A673 (cell line): ENCODE measurements at places on chromosomes 2 and 18. TPM values are rescaled to one million over a fixed set of nuclear protein-coding genes. Genes with fewer than 3 reads are reported as not detected.

DNA sequence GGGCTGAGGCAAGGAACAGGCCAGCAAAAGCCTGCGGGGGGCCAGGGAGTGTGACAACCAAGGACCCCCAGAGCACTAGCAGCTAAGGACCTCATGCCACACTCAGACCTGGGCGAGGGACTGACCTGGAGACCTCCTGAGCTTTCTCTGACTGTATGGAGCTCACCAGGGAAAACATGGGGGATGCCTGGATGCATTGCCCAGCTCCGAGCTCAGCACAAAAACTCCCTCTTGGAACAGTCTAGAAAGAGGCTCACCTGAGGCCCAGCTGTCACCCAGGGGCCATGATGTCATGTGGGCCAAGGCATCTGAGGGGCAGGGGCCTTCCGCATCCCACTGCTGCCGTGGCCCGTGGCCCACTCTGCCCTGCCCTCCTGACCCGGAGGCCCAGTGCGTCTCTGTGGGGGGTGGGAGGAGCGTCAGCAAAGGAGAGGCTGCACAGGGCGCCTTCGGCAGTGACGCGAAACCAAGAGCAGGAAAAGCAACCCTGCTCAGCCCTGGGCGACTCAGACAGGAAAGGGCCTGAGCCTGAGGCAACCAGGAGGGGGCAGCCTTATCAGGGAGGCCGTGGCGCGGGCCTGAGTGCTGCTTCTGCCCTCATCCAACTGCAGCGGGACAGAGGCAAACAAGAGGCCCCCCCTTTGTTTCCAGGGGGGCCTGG is 57.3 kb upstream of the ALPP start:
- H3K4me1 ChIP-seq, result peaks cover 8% of the 10 kb centered on the region
- H3K4me3 ChIP-seq, result no peak overlapping the region
- H3K27ac ChIP-seq, result no peak overlapping the region
- no peaks in the 10 kb centered on the region for H3K36me3 ChIP-seq
- no peaks in the 10 kb centered on the region for H3K27me3 ChIP-seq

GRCh38 chr2:26299471-26300101 is 46.4 kb upstream of the SELENOI start:
- peak overlapping the region; percentile 37 for H3K4me3 ChIP-seq
- peak; percentile 62 for DNase-seq
- H3K27me3 ChIP-seq, result no peaks in the 10 kb centered on the region
- peaks cover 9% of the 10 kb centered on the region for H3K4me1 ChIP-seq
- H3K36me3 ChIP-seq, result no peaks in the 10 kb centered on the region

- H3K27me3 ChIP-seq, result no peaks in the 10 kb centered on the region
- no peak overlapping the region for H3K4me3 ChIP-seq
- no peaks in the 10 kb centered on the region for H3K36me3 ChIP-seq
- H3K4me1 ChIP-seq, result no peaks in the 10 kb centered on the region
- no peak overlapping the region for H3K27ac ChIP-seq
- DNase-seq, result no peak
Measured at GRCh38 chr18:14974576-14974975, 226.6 kb downstream of the ANKRD30B start.

DNA sequence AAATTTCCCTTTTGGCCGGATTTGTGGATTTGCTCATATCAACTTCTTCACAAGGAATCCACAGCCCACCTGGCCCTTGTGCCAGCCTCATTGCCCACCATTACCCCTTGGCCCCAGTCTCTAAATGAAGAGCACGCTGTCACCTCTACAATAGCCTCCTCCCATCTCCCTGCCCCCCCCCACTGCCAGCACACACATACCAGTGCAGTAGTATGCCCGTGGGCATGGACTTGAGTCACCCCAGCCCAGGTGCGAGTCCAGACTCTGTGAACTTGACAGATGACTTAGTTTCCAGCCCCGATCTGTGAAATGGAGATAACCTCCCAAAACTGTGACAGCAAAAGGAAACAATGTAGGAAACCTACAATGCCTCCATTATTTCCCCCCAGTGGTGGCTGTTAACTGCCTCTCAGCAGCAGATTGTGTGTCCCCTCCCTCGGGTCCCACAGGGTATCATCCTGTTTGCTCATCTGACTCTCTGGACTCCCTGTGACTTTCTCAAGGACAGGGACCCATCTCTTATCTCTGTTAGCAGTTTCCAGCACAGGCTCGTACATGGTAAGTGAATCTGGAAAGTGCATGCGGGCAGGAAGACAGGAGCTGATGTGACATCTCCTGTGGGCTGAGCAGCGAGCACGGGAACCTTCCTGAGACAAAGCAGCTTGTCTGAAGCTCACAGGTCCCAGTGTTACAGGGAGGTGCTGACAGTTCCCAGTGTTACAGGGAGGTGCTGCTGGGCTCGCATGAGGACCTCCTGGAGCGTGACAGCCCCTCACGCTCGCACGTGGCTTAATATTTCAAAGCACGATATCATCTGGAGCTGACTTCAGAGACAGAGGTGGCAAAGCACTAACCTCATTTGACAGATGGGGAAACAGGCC is 4.2 kb upstream of the TMEM185B start:
- peaks cover 3% of the 10 kb centered on the region for H3K4me1 ChIP-seq
- no peak for DNase-seq
- H3K27me3 ChIP-seq, result no peaks in the 10 kb centered on the region
- no peak overlapping the region for H3K27ac ChIP-seq
- H3K36me3 ChIP-seq, result no peaks in the 10 kb centered on the region

The CYTIP gene
- not detected in 2 replicates for total RNA-seq

DNA sequence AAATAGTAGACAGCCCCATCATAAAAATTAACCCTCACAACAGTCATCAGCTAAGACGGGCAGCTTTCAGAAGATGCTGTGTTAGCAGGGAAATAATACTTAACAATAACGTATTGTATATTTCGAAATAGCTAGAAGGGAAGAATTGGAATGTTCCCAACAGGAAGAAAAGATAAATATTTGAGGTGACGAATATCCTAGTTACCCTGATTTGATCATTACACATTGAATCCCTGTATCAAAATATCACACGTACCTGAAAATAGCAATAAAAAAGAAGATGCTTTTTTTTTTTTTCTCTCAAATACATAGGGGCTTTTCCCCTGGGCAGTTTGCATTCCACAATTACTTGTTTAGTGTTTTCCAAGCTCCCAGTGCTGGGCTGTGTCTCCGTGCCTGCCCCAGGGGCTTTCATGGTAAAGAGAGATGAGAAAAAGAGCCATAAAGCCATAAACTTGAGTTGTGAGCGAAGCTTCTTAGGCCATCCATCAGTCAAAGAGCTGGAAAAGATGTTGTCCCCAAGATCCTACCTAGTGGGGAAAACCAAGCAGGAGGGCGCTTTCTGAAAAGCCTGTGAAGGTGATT is 183.0 kb upstream of the REV1 start:
- H3K4me3 ChIP-seq, result no peak overlapping the region
- H3K27ac ChIP-seq, result no peak overlapping the region
- no peak for DNase-seq
- H3K36me3 ChIP-seq, result no peaks in the 10 kb centered on the region

GRCh38 chr2:177124371-177124770 is 88.2 kb upstream of the HNRNPA3 start:
- no peak for DNase-seq
- H3K27me3 ChIP-seq, result no peaks in the 10 kb centered on the region
- no peak overlapping the region for H3K27ac ChIP-seq
- no peaks in the 10 kb centered on the region for H3K4me1 ChIP-seq

The PCARE gene
- not detected in 2 replicates for total RNA-seq

GRCh38 chr2:222959358-222959757 is 92.6 kb upstream of the KCNE4 start:
- H3K27me3 ChIP-seq, result no peaks in the 10 kb centered on the region
- DNase-seq, result peak; percentile 35
- H3K4me1 ChIP-seq, result no peaks in the 10 kb centered on the region
- H3K36me3 ChIP-seq, result no peaks in the 10 kb centered on the region
- H3K4me3 ChIP-seq, result no peak overlapping the region

DNA sequence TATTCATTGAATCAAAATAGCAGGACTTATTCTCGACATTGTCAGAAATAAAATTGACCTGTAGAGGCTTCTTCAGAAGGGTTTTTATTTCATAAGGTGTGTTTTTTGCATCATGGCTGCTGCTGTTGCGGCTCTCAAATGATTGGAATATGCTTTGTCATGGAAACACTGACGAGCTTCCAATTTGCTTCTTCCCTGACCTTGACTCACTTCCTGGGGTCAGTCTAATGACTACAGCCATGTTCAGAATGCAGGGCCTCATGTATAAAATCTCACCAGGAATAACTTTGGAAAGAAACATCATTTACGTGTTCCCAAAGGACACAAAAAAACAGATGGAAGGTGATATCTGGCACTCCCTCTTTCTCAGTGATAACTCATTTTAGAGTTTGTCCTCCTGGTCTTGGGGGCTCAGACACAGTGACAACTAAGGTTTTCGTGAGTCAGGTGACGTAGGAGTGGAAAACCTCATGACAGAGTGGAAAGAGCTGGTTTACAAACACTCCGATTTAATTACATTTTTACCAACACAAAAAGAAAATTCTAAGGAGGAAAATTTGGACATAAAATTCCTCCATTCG is 467.0 kb upstream of the RAB12 start:
- DNase-seq, result no peak
- no peak overlapping the region for H3K27ac ChIP-seq
- H3K36me3 ChIP-seq, result no peaks in the 10 kb centered on the region
- no peaks in the 10 kb centered on the region for H3K27me3 ChIP-seq

DNA sequence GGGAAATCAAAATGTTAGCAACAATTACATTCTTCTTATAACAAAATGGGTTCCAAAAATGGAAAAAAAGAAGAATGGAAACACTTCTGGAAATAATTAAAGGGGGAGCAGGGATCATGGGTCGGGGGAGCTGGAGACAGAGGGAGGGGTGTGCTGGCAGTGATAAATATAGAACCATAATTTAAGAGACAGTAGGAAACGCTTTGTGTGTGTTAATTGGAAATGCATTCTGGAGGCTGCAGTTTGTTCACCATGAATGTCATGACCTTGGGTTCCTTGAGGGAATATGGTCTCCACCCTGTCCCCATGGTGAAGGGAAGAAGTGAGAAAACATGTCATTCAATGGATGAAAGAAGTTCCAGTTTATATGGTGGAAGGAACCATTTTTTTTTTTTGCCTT is 540.7 kb downstream of the TNS1 start:
- H3K4me1 ChIP-seq, result no peaks in the 10 kb centered on the region
- no peaks in the 10 kb centered on the region for H3K36me3 ChIP-seq
- no peak overlapping the region for H3K4me3 ChIP-seq
- DNase-seq, result no peak
- no peaks in the 10 kb centered on the region for H3K27me3 ChIP-seq

DNA sequence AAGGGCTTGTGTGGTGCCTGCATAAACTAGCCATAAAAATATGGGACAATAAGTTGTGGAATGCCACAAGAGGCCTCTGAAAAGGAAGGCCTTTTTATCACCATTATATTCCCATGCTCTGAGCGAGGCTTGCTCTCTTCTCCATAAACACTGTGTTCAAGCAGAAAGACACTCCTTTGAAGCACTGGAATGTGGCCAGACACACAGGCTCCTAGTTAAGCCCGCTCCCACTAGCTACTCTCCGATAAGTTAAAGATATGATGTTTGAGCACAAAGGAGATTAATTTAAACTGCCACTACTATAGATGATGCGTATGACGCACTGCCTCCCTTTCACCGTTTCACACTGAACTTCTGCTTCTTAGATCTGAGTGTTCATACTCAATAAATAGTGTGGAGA is 188.7 kb upstream of the TWIST2 start:
- peaks cover 13% of the 10 kb centered on the region for H3K27me3 ChIP-seq
- no peaks in the 10 kb centered on the region for H3K4me1 ChIP-seq
- no peaks in the 10 kb centered on the region for H3K36me3 ChIP-seq
- no peak overlapping the region for H3K27ac ChIP-seq
- DNase-seq, result no peak

The CXCR1 gene
- not detected in 2 replicates for total RNA-seq

- H3K27me3 ChIP-seq, result no peaks in the 10 kb centered on the region
- no peak overlapping the region for H3K27ac ChIP-seq
- no peaks in the 10 kb centered on the region for H3K36me3 ChIP-seq
- H3K4me3 ChIP-seq, result no peak overlapping the region
- no peaks in the 10 kb centered on the region for H3K4me1 ChIP-seq
Measured at GRCh38 chr2:240466579-240467148, 31.2 kb downstream of the GPC1 start.

DNA sequence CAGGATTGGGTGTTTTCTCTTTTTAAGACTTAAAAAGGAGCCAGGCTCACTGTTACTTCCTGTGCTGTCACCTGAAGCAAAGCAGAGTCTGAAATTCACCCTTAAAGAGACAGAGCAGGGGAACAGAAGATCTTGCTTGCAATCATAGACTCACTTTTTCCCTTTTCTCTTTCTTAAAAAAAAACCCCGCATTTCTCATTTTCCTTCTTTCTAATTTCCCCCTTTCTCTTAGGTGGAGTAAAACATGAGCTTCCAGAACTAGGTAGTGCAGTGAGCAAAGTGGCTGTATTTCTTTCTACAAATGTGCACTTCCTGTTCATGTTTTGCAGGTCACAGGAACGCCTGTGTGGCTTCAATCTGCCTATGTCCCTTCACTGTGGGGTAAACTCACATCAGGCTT is 381.2 kb downstream of the LPIN1 start:
- H3K4me1 ChIP-seq, result peaks cover 12% of the 10 kb centered on the region
- no peak for DNase-seq
- no peaks in the 10 kb centered on the region for H3K36me3 ChIP-seq
- no peak overlapping the region for H3K4me3 ChIP-seq
- H3K27me3 ChIP-seq, result no peaks in the 10 kb centered on the region
- no peak overlapping the region for H3K27ac ChIP-seq

DNA sequence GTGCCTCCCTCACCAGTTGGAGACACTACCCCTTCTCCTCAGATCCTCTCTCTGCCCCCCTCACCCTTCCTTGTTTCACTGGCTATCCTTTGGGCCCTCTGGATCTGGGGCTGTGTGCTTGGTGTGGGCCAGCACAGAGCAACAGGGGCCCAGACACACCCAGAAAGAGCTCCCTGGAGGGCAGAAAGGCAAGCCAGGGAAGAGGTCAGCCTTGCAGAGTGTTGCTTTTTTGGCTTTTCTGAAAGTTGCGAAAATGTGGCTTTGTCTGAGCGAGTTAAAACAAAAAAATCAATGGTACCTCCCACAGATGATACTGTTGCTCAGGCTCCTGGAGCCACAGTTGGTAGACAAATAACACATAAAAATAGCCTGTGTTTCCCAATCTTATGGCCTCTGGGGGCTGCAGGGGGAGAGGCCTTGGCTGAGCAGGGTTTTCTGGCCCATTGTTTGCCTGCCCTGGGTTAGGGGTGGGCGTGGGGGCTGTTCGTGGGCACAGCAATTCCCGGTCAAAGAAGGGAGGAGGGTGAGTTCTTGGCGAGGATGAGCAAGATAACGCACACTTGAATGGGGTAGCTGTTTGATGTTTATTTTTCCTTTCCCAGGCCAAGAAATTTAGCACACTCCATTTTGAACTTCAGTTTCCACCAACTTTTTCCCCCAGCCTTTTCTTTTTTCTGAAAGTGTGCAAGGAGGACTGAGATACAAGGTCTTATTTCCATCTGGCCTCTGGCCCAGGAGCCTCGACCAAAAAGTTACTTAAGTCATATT is 167.0 kb upstream of the HAAO start:
- H3K27me3 ChIP-seq, result no peaks in the 10 kb centered on the region
- no peak for DNase-seq
- H3K27ac ChIP-seq, result no peak overlapping the region
- H3K4me3 ChIP-seq, result no peak overlapping the region

The CELF4 gene
- total RNA-seq, result not detected in 2 replicates
